Globus pallidus (tissue), 1 donor: ENCODE measurements at places on chromosomes 7 and 10.

DNA sequence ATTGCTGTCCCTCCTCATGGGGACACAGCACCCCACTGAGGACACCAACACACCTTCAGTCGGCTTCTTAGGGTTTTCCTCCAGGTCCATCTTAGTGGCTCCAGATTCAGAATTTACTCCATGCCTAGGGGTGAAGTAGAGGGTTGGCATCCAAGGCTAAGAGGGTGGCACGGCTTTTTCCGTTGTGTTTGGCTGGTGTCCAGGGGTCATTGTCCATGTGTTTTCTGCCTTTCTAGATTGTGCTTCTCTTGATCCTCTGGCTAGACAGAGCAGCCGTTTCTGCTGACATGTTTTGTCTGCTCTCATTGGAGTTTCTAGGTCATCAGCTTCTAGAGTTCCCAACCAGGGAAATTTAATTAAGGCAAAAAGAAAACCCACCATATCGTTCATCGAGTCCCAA is 291.6 kb upstream of the CELF2 start:
- DNase-seq, result no peak

DNA sequence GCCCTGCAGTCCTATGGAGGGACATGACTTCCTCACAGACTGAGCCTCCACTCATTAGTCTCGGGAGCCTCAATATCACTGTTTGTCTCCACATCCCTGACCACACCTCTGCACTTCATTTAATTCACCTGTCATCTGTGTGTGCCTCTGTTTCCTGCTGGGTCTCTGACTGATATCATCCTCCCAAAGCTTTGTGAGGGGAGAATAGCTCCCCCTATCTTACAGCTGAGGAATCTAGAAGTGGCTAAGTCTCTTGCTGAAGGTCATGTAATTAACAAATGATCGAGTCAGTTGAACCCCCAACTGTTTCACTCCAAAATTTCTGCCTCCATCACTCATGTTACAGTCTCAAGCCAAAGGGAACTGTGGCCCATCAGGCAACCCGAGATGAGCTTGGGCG is 5.5 kb upstream of the CPXM2 start:
- DNase-seq, result no peak

GRCh38 chr7:158563051-158563450 is 24.6 kb downstream of the PTPRN2 start:
- DNase-seq, result no peak

- peak; percentile 19 for DNase-seq
Observed at GRCh38 chr7:36440880-36441279, 51.2 kb downstream of the ANLN start.

DNA sequence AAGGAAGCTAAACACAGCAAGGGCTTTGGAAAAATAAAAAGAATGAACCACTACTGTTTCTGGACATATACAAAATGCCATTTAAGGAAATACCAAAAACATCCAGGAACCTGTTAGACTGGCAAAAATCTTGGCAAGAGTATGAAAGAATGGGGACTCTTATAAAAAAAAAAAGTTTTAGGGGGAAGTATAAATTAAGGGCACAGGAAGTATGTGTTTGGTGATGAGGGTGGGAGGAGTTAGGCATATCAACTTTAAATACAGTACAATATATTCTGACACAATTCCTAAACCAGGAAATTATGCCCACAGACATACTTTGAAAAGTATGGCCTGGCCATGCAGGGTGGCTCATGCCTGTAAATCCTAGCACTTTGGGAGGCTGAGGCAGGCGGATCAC is 74.2 kb downstream of the WAPL start:
- no peak for DNase-seq

- no peak for DNase-seq
Observed at GRCh38 chr7:15715435-15715834, 29.0 kb upstream of the MEOX2 start.

- DNase-seq, result no peak
Observed at GRCh38 chr7:57496395-57496794, 46.4 kb downstream of the ZNF716 start.

DNA sequence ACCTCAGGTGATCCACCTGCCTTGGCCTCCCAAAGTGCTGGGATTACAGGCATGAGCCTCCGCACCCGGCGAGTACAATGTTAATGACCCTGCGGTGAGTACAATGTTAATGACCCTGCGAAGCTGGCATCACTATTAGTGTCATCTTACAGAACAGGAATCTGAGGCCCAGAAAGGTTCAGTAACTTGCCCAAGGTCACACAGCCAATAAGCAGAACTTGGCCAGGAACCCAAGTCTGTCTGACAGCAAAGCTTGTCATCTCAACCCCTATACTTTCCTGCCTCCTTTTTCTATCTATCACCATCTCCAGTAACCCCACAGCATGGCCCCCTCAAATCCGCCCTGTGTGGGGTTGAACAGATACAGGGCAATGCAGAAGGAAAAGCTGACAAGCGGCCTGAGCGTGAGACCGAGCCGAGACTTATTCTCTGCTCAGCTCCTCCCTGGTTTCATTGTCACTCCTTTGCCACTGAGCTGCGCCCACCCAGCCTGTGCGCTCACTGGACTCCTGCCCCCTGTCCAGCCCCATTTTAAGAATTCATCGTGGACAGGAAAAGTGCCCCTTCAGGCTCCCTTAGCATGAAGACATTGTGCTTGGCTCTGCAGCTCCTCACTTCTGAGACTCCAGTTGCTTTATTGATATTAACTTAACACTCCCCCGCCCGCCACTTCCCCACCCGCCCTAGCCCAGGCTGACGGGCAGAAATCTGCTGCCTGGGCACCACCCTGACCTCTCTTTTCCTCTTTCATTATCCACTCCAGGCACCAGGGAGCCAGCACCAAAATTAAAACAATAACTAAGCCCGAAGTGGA is 58.1 kb upstream of the LBX1 start:
- no peak for DNase-seq

DNA sequence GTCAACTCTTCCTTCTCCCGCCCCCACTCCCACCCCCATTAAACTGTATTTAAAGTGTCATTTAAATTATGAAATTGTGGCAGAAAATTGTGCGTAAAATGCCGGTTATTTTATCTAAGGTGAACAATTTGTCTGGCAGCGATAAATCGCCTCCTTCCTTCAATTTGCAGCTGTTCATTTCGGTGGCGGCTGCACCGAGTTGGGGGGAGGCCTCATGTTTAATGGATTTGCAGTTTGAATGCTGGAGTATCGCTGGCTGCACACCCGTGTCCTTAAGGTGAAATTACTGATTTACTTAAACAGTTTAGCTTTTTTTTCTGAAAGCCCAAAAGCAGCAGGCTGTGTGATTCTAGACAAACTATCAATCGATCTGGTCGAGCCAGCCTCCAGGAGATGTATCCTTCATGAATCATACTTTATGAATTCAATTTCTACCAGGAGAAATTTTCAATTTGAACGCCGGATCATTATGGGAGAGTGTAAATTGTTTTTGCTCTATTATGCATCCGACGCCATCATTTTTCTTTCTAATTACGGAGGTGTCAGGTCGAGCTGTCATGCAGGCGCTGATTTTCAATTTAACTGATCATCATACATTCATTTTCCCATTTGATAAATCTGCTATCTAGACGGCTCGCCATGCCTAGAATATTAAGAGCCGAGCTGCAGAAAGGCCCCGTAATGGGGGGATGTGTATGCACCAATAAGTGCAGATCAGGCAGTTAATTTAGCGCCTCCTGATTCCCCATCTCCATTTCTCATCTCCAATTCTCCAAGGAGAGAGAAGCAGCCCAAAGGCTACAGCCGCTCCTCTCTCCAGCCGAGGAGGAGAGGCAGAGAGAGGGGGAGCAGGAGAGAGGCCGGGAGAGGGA is 6.5 kb downstream of the UNCX start:
- DNase-seq, result no peak

GRCh38 chr10:74227697-74228424 is 76.8 kb downstream of the ADK start:
- DNase-seq, result peak; percentile 15

DNA sequence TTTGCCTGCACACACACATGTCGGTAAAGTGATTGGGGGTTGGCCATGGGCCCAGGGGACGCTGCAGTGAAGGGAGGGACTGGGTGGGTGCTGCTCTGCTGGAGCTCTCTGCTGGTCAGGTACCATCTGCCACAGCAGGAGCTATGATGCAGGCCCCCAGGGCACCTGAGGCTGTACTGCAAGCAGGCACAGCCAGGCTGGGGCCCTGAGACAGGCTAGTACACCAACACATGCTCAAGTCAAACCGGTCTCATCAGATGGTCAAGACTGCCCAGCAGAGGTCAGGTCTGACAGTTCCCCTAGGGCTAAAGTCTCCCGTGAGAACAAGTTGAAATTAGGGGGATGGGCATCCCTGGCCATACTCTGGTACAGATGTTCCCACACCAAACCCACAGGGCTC is 118.3 kb upstream of the THSD7A start:
- no peak for DNase-seq

- DNase-seq, result no peak
Observed at GRCh38 chr10:125238682-125239081, 78.3 kb upstream of the CTBP2 start.

DNA sequence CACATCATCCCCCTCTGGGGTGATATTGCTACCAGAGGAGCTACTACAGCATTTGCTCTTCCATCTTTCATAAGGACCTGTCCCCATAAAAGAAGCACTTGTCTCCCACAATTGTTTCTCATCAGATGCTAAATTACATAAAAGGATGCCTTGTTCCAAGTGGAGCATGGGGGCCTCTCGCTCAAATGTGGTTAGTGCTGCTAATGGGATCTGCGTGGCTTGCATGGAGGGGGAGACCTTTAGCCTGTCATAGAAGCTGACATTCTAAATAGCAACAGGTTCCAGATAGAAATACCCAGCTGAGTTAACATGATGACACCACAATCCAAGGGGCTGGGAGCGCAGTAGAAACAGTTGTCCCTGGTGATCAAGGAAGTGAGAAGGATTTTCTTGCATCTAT is 257.9 kb downstream of the SFMBT2 start:
- DNase-seq, result peak; percentile 27

DNA sequence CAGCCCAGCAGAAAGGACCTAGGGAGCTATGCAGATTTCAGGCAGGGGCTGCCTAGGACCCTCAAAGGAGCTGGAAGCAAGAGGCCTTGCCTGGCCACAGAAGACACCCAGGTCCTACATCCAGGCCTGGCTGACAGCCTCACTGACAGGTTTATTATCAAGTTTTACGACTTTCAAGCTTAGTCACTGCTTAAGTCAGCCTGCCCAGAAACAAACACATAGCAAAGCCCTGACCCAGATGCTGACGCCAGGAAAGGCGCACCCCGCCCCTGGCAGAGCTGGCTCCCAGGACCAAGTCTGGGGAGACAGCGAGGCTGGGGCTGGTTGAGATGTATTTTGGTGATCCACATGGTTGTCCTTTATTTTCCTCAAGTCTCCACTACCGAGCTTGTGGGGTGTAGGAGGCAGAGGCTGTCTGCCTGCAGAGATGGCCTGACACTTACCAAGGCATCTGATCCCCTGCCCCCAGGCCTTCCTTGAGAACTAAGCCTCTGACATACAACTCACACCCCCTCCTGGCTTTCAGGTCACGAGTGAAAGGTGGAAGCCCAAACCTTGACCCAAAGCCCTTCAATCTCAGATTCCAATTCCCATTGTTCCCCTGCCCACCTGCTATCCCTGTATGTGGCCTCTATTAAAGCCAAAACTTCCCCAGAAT is 80.7 kb upstream of the EMX2 start:
- DNase-seq, result no peak

GRCh38 chr7:105304040-105304895 is 84.5 kb downstream of the SRPK2 start:
- peak; percentile 95 for DNase-seq

DNA sequence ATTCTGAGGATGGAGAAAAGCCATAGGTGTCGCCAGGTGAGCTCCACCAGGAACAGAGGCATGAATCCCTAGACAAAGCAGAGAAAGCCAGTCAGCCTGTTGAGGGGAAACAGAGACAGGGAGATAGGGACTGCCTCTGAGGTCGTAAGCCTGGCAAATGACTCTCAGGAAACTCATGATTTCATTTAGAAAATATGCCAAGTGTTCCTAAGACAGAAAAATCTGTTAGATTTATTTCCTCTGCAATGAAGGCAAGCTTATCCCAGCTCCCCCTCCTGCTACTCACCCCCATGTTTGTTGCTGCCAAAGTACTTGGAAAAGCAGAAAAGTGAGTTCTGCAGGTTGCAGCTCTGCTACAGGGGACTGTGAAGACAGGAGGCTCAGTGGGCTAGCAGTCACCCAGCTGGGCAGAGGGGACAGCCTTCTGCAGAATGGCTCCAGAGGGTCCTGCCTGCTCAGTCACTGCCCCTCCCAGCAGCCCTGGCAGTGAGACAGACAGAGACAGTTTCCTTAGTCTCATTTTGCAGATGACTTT is 184.3 kb downstream of the ADRA2A start:
- DNase-seq, result no peak

- no peak for DNase-seq
Observed at GRCh38 chr10:3814838-3815220, 29.8 kb upstream of the KLF6 start.

- DNase-seq, result no peak
Observed at GRCh38 chr10:129761197-129761972, 202.7 kb downstream of the EBF3 start.

DNA sequence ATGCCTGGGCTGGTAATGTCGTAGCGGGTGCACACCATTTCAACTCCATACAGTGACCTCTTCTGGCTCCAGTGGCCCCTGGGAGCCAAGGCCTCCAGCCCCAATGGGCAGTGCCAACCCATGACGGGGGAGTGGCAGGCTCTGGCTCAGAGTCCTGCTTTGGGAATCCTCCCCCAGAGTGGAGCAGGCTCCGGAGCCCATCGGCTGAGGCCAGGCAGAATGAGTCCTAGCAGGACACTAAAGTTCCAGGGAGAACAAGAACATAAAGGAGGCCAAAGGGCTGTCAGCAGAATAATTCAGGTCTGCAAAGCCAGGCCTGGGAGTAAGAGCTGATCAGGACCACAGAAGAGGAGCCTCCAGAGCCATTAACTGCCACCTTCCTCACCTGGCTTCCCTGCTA is 33.3 kb downstream of the LBX1 start:
- DNase-seq, result no peak

DNA sequence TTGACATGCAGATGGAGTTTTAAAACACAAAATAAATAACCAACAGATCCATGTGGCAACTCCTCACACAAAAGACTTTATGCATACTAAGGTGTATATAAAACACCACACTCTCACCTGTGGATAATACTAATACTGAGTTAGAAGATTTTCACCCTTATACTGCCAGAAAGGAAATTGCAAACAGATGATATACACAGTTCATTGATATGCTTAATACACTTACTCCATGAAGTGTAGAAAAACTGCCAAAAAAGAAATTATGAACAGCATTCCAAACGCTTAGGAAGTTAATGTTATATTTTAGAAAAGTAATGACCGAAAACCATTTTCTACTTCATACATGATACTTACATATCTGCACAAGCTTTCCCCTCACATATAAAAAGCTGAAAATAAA is 17.6 kb upstream of the SNX13 start:
- DNase-seq, result no peak

DNA sequence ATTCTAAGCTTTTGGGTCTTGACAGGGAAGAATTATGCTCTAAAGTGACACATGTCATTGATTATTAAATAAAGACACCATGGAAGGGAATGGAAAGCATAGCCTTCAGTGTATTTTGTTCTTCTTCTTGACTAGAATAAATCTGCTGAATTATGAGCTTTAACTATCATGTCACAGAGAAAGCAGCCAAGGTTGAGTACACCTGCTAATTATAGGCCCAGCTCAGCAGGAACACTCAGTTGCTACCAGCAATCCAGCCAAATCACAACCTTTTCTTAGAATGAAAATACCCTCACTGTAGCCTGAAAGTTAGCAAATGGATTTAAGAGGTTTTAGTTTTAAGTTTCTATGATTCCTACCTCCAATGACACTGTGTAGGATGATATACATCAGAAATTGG is 225.3 kb upstream of the RHOBTB1 start:
- no peak for DNase-seq

GRCh38 chr10:18906636-18907035 is 142.0 kb upstream of the MALRD1 start:
- no peak for DNase-seq

GRCh38 chr7:40786909-40787308 is 652.1 kb downstream of the SUGCT start:
- DNase-seq, result no peak
